Fibroblast of skin of right quadriceps (primary cell): ENCODE measurements at places on chromosomes 2 and 18.

GRCh38 chr2:64246962-64247361 lies 102.7 kb upstream of the PELI1 start:
- DNase-seq: no peak

DNA sequence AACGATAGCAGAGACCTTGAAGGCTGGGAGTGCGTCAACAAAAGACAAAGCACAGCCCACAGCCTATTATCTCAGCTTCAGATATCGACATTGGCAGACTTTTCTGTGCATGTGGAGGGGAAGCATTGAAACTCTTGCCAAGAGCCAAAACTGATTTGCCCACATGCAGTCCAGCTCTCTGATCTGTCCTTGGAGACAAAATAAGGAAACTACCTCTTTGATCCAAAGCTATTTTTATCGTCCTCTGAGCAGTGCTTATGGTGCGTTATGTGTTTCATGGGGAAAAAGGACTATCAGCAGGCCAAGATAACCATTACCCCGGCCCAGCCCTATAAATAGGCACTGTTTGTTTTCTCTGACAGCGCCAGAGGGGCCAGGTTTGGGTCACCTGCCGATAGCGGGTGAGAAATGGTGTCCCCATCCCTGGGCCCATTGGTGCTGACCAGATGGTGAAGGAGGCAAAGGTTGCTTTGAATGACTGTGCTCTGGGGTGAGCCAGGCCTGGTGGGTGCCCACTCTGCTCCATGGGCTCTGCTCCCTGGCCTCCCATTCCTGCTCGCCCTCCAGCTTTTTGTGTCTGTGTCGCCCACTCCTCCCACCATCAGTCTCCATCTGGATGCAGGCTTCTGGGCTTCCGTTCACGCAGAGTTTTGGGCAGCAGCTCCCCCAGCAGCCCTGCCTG lies 176.1 kb upstream of the HS6ST1 start:
- no peak for DNase-seq

DNA sequence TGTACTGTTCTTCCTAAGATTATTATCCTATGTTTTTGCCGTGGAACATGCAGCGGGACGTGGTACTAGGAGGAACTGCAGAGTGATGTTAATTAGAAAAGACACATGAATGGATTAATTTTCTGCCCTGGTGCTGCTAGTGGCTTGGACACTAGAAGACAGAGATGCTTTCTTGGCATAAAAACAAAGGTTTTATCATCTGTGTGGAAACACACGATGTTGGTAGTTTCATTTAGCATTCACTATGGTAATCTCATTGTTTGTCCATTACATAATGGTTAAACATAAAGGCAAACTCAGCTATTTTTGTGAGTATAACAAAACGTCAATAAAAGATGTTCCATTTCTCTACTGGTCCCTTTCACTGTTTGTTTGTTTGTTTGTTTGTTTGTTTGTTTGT lies 22.8 kb downstream of the COL6A3 start:
- no peak for DNase-seq

DNA sequence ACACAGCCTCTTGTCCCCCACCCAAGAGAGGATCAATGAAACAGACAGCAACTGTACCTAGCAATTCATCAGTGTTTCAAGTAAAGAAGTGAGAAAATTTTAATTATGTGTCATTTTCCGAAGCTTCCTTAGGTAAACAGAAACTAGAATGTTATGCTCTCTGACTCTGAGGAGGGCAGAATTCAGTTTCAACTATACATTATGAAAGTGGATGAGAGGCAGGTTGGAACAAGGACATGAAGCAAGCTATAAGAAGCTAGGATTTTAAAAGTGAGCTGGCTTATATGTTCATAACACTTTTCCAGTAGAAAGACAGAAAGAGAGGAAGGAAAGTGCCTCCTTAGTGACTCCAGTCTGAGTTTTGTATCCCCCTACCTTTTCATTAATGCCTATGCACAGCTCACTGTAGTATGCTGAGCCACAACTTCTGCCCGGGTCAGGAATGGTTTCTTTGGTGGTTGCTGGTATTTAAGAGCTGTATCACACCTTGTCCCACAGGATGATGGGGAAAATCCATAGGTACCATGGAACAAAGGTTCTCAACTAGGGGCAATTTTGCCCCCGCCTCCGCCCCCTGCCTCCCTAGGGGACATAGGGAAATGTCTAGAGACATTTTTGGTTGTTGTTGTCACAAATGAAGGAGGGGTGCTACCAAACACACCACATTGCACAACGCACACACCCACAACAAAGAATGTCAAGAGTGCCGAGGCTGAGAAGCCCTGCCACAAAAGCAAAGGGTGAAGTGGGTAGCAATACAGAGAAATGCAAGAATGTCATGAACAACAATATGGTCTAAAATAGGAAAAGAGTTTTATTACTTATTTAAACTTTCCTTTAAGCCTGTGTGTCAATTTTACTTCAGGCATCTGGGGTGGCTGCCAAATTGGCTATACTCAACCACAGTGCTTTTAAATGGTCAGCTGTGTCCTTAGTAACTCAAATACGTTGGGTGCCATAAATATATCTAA lies 161.0 kb upstream of the ZFP36L2 start:
- peak; percentile 37 for DNase-seq

GRCh38 chr2:151842830-151843690 lies 14.8 kb upstream of the ARL5A start:
- no peak for DNase-seq

DNA sequence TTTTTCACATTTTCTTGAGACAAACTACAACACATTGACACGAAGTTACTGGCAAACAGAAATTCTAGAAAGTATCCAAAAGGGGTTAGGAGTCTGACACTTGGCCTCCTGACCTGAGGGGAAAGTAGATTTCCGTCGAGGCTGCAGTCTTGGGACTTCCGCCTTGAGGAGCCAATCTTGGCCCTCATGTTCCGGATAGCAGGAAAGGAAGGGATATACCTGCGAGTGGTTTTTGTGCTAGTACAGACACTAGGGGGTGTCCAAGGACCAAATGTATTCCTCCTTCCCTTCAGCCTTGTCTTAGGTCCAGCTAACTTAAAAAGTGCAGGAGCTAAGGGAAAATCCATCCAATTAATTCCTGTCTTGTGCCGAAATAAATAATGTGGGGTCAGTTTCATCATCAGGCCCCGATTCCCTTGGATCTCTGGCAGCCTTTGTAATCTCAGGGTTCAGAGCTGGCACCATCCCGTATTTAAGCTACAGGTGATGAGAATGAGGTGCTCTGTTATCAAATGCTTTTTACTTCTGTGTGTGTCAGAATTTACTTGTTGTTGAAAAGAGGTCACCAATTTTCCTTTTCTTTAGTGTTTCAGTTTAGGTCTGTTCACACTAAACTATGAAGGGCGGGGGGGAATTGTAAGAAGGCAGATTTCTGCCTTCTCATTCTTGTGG lies 330.2 kb upstream of the FANCL start:
- DNase-seq: peak; percentile 64

DNA sequence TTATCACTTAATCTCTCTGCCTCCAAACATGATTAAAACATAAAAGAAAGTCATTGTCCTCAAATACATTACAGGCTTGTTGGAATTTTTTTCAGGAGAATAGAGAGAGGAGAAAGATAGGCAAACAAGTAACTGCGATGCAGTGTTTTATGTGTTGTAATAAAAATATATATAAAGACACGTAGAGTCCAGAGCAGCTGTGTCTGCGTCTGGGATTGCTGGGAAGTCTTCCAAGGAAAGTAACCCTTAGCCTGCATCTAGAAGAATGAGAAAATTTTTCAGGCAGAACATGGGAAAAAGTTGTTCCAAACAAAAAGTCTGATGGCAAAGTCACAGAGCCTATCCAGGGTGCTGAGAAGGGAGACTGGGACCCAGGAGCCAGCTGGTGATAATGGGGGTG lies 91.8 kb upstream of the ST6GAL2 start:
- DNase-seq: peak; percentile 60
